ENCODE measurements at places on chromosomes 6 and 20. TPM values are rescaled to one million over a fixed set of nuclear protein-coding genes. Genes with fewer than 3 reads are reported as not detected.

DNA sequence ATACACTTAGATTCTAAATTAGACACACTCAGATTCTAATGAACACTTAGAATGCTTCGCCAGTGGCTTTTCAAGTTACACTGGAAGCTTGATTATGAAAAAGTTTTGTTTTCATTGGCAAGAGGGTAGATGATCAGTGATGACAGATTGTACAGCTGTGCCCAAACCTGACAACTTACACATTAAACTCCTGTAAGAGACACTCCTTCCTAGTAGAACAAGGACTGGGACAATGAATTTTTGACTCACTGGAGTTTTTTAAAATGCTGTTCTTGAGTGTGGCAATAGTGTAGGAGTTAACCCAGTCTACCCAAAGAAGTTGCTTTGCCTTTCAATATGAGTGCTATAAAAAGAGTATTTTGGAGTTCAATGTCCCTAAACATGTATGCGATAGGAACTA, 140.8 kb downstream of the SLC16A10 start:
- no peak for DNase-seq
- peaks cover 12% of the 10 kb centered on the region for H3K4me1 ChIP-seq

GRCh38 chr20:39810309-39810708, 848.2 kb downstream of the DHX35 start:
- H3K4me1 ChIP-seq: peaks cover 4% of the 10 kb centered on the region
- no peak overlapping the region for H3K4me3 ChIP-seq
- no peak overlapping the region for H3K27ac ChIP-seq
- H3K36me3 ChIP-seq: 0 out of 2 replicates have a peak, but pooled peaks cover 2% of the 10 kb centered on the region
- peaks cover 2% of the 10 kb centered on the region for H3K27me3 ChIP-seq

DNA sequence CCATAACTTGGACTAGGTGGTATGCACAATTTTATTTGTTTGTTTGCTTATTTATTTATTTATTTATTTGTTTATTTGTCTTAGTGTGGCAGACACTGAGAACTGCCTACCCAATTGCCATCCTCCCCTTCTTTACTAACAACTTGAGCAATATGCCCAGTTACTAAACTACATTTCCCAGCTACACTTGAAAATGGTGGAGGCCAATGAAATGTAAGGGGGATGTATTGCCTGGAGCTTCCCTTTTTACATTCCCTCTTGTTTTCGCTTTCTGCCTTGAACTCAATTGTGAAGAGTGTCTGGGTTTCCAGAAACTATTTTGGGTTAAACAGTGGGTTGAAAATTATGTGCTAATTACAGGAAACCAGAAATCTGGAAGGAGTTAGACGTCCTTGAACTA, 152.7 kb upstream of the FKBP1C start:
- no peak for DNase-seq
- H3K4me1 ChIP-seq: no peaks in the 10 kb centered on the region
- no peak overlapping the region for H3K27ac ChIP-seq
- H3K27me3 ChIP-seq: no peaks in the 10 kb centered on the region
- H3K4me3 ChIP-seq: no peak overlapping the region

DNA sequence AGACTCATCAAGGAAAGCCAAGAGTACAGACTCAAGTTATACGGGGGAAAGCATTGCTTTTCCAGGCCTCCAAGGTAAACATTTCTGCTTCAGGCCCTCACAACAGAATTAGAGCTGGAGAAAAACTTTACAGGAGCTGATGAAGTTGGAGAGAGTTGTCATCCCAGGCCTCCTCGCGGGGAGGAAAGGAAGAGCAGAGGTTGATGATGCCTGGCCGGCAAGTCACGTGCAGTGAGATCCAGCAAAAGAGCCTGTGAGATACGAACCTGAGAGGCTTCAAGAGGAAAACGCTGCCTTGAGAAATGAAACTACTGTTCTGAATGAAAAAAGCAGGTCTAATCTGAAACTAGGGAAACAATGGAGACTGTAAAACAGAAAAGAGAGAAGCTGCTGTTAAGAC, 122.9 kb downstream of the FAM120B start:
- no peak overlapping the region for H3K27ac ChIP-seq
- H3K4me3 ChIP-seq: no peak overlapping the region
- peaks cover 16% of the 10 kb centered on the region for H3K4me1 ChIP-seq
- no peaks in the 10 kb centered on the region for H3K36me3 ChIP-seq

The OOEP gene
- total RNA-seq: 0.87 TPM

DNA sequence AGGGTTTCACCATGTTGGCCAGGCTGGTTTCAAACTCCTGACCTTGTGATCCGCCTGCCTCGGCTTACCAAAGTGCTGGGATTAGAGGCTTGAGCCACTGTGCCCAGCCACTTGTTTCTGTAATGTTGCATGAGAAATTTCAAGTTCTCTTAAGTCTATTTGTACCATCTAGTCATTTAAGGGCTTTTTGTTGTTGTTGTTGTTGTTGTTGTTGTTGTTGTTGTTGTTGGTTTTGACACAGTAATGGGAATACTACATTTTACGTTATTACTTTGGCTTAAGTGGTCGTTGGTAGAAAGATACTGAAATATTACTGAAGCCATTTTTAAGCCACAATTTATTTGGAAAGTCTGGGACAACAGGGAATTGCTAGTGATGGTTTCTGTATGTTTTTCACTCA, 52.0 kb downstream of the CSE1L start:
- peaks cover 84% of the 10 kb centered on the region for H3K36me3 ChIP-seq
- H3K27me3 ChIP-seq: no peaks in the 10 kb centered on the region
- DNase-seq: no peak
- H3K4me1 ChIP-seq: no peaks in the 10 kb centered on the region

The OR5V1 gene
- total RNA-seq: not detected
